ENCODE measurements at places on chromosomes 2 and 18.

DNA sequence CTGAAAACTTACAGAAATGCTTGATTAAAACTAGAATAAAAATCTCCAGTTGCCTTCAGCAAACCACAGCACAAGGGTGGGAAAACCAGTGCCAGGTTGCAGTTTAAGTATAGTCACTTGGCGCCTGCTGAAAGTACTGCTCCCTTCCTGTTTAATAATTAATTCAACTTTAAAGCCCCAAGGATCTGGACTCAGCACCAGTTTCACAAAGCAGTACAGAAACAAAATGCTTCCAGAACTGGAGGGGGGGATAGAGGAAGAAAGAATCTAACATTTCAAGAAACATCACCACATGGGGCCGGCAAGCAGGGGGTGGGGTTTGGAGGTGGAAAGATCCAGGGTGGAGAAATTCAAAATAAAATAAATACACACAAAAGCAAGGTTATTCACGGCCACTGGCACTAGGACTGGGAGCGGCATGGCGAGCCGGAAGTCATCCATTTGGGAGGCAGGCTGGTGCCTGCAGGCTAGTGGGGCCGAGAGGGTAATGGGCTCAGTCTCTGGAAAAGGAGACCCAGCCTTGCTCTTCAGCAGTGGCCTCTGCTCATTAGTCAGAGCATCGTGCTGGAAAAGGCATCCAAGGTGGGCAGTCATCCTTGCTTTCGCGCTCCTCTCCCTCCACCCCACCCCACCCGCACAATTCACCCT lies 85.8 kb downstream of the POU3F3 start:
- DNase-seq: peak; percentile 58

GRCh38 chr2:176852667-176853066 lies 359.9 kb upstream of the HNRNPA3 start:
- no peak for DNase-seq

- DNase-seq: no peak
These were observed 149.4 kb upstream of the EPAS1 start for GRCh38 chr2:46147626-46148368.

- no peak for DNase-seq
These were observed 3.6 kb downstream of the MZT2A start for GRCh38 chr2:131488306-131489205.

GRCh38 chr2:65390134-65390533 lies 42.3 kb downstream of the SPRED2 start:
- no peak for DNase-seq

Measured in ACHN (cell line).